Type B pancreatic cell (in vitro differentiated cells): ENCODE measurements at places on chromosomes 13 and 19. TPM values are rescaled to one million over a fixed set of nuclear protein-coding genes. Genes with fewer than 3 reads are reported as not detected.

The C13orf42 gene
- total RNA-seq, result not detected in 2 replicates

The KLK12 gene
- 0.83 and 1.6 TPM in 2 replicates for total RNA-seq

The SNRNP70 gene
- 205 and 296 TPM in 2 replicates for total RNA-seq

- peaks cover 10% of the 10 kb centered on the region for H3K4me1 ChIP-seq
- DNase-seq, result no peak
- no peak overlapping the region for H3K27ac ChIP-seq
- H3K36me3 ChIP-seq, result no peaks in the 10 kb centered on the region
- H3K27me3 ChIP-seq, result peaks cover 9% of the 10 kb centered on the region
- H3K4me3 ChIP-seq, result no peak overlapping the region
These were observed 174.8 kb upstream of the SERP2 start for GRCh38 chr13:44198826-44199225.

DNA sequence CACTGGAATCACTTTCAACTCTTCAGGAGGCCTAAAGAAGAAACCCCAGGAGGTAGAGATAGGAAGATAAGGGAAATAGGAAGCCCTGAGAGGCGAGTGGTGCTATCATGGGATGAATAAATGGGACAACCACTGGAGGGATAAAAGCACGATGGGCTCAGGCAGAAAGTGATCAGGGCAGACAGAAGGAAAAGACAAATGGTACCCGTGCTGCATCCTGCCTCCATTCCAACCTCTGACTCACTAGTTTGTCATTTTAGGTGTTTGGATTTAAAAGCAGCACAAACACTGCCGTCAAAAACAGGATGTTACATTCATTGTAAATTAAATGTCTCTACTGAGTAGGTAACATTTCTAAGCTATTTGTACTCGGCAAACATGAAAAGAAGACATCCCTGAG, 314.3 kb upstream of the HTR2A start:
- H3K4me3 ChIP-seq, result no peak overlapping the region
- H3K36me3 ChIP-seq, result no peaks in the 10 kb centered on the region
- H3K27me3 ChIP-seq, result peaks cover 3% of the 10 kb centered on the region
- DNase-seq, result no peak
- H3K27ac ChIP-seq, result peak overlapping the region; percentile 14

DNA sequence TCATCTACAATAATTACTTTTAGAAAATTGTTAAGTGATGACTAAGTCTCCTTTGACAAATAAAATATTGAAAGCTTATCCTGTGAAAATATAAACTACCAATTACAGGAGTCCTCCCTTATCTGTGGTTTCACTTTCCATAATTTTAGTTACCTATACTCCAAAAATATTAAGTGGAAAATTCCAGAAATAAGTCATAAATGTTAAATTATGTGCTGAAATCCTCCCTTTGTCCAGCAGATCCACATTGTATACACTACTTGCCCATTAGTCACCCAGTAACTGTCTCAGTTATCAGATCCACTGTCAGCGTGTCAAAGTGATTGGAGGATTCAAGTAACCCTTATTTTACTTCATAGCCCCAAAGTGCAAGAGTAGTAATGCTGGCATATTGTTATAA, 98.1 kb downstream of the SERP2 start:
- H3K4me1 ChIP-seq, result peaks cover 43% of the 10 kb centered on the region
- no peak overlapping the region for H3K27ac ChIP-seq
- DNase-seq, result no peak
- H3K27me3 ChIP-seq, result no peaks in the 10 kb centered on the region
- H3K36me3 ChIP-seq, result no peaks in the 10 kb centered on the region

The PTH2 gene
- not detected in 2 replicates for total RNA-seq

The GPR12 gene
- total RNA-seq, result 0.12 and 0.14 TPM in 2 replicates

- no peak overlapping the region for H3K4me3 ChIP-seq
- H3K27ac ChIP-seq, result no peak overlapping the region
- H3K27me3 ChIP-seq, result no peaks in the 10 kb centered on the region
- no peaks in the 10 kb centered on the region for H3K4me1 ChIP-seq
- no peak for DNase-seq
These were observed 1.5 kb upstream of the GZMM start for GRCh38 chr19:542173-542866.

GRCh38 chr13:106587787-106588186, 19.9 kb upstream of the ARGLU1 start:
- no peak for DNase-seq
- no peaks in the 10 kb centered on the region for H3K36me3 ChIP-seq
- peak overlapping the region; percentile 23 for H3K27ac ChIP-seq
- no peak overlapping the region for H3K4me3 ChIP-seq

DNA sequence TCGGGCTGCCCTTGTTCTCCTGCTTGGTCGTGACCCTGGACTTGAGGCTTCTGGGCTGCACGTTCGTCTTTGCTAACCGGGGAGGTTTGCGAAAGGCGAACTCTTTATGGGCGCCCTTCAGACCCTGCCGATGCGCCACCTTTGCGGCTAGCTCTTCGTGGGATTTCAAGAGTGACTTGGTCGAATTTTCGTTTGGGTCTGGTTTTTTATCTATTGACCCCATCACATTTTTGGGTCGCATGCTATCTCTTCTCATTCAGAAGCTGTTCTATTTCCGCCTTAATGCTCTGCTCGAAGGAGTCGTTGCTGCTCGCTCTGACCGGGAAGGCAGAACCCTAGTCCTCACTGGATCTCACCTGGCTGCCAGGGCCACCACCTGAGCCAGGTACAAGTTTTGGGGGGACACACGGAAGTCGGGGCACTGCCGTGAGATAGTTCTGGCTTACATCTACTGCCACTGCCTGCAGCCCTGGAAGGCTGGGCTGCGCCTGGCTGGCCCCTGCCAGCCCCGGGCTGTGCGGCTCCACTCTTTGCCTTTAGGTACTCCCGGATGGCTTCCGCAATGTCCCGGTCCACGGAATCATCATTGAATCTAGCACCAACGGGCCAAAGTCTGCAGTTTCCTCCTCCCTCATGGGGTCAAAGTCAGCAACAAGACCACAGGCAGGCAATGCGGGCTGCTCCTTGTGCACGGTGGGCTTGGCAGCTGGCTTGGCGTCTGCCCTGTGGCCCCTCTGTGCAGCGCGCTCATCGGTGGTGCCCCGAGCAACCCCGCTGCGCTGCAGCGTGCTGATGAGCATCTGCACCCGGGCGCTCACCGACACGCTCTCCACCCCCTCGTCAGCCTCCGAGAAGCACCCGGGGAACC, 16.2 kb downstream of the RB1 start:
- no peak for DNase-seq
- no peak overlapping the region for H3K27ac ChIP-seq
- H3K4me3 ChIP-seq, result no peak overlapping the region
- no peaks in the 10 kb centered on the region for H3K4me1 ChIP-seq

GRCh38 chr13:44487989-44488388, 88.1 kb downstream of the TSC22D1 start:
- H3K4me1 ChIP-seq, result peaks cover 6% of the 10 kb centered on the region
- H3K27ac ChIP-seq, result no peak overlapping the region
- no peak for DNase-seq
- no peak overlapping the region for H3K4me3 ChIP-seq

DNA sequence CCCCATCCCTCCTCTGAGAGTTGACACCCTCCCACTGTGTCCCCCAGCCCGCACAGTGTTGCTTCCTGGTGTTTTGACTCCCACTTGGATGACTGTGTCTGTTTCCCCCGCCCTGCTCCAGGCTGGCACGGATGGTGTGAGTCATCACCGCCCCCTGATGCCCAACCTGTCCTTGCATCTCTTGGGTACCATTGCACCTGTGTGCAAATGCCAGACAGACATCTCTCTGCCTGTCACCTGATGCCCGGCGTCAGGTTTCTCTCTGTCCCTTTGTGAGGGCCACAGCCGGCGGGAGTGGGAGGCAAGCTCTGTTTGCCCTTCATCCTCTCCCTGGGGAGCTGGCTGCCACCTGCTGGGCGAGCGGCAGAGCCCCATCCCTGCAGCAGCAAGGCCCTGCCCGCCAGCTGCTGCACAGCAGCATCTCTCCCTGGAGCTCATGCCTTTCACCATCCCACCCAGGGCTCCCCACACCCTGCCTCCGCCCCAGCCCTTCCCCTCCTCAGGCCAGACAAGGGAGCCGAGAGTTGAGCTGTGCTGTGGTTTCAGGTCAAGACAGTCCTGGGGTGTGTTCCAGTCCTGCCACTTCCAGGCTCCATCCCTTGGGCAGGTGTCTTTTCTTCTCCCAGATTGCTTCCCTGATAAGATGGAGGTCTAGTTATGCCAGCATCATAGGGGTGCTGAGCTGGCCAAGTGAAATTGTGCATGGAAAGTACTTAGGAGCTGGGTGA, 29.7 kb downstream of the NKPD1 start:
- no peak overlapping the region for H3K27ac ChIP-seq
- DNase-seq, result no peak
- H3K4me1 ChIP-seq, result peaks cover 15% of the 10 kb centered on the region
- H3K4me3 ChIP-seq, result no peak overlapping the region
- no peaks in the 10 kb centered on the region for H3K36me3 ChIP-seq

The CBY2 gene
- not detected in 2 replicates for total RNA-seq

GRCh38 chr19:13723206-13723605, 41.1 kb upstream of the MRI1 start:
- DNase-seq, result no peak
- H3K27me3 ChIP-seq, result peaks cover 8% of the 10 kb centered on the region
- peaks cover 3% of the 10 kb centered on the region for H3K4me1 ChIP-seq
- H3K4me3 ChIP-seq, result no peak overlapping the region
- H3K36me3 ChIP-seq, result no peaks in the 10 kb centered on the region

- peak overlapping the region; percentile 77 for H3K27ac ChIP-seq
- H3K27me3 ChIP-seq, result no peaks in the 10 kb centered on the region
- H3K4me3 ChIP-seq, result peak overlapping the region; percentile 55
These were observed 29.2 kb downstream of the ZNF701 start for GRCh38 chr19:52599241-52599640.

DNA sequence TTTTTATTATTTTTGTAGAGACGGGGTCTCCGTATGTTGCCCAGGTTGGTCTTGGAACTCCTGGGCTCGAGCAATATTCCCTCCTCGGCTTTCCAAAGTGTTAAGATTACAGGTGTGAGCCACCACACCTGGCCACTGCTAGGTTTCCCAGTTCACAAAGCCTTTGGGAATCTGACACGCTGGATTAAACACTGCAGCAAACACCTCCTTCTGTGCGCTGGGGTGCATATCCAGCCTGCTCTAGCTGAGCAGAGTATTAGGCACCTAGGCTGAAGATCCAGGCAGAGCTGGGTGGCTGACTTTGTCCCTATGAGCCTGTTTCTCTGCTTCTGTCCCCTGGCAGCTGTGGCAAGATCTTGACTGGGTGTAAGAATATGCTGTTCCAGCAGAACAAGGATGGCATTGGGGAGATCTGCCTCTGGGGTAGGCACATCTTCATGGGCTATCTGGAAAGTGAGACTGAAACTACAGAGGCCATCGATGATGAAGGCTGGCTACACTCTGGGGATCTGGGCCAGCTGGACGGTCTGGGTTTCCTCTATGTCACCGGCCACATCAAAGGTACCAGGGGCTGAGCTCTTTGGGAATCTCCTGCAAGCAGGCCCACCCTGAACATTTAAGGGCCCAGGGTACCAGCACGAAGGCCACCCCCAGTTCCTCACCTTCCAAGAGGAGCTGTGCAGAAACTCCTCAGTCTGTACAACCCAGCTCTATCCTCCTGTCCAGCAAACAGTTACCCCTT, 49.8 kb downstream of the ACSBG2 start:
- H3K27me3 ChIP-seq, result peaks cover 1% of the 10 kb centered on the region
- no peak overlapping the region for H3K27ac ChIP-seq

The CCDC8 gene
- total RNA-seq, result 22.1 and 29.3 TPM in 2 replicates

The CABP5 gene
- not detected in 2 replicates for total RNA-seq

- no peak overlapping the region for H3K4me3 ChIP-seq
- no peaks in the 10 kb centered on the region for H3K4me1 ChIP-seq
- H3K36me3 ChIP-seq, result no peaks in the 10 kb centered on the region
- H3K27ac ChIP-seq, result no peak overlapping the region
- DNase-seq, result no peak
These were observed 894.2 kb upstream of the ATXN8OS start for GRCh38 chr13:69213396-69213795.

The VMAC gene
- total RNA-seq, result 7.1 and 7.4 TPM in 2 replicates

- no peak for DNase-seq
- H3K4me3 ChIP-seq, result no peak overlapping the region
- H3K36me3 ChIP-seq, result no peaks in the 10 kb centered on the region
- no peaks in the 10 kb centered on the region for H3K4me1 ChIP-seq
- peaks cover 4% of the 10 kb centered on the region for H3K27me3 ChIP-seq
These were observed 166.2 kb downstream of the ZIC5 start for GRCh38 chr13:99805361-99805760.

DNA sequence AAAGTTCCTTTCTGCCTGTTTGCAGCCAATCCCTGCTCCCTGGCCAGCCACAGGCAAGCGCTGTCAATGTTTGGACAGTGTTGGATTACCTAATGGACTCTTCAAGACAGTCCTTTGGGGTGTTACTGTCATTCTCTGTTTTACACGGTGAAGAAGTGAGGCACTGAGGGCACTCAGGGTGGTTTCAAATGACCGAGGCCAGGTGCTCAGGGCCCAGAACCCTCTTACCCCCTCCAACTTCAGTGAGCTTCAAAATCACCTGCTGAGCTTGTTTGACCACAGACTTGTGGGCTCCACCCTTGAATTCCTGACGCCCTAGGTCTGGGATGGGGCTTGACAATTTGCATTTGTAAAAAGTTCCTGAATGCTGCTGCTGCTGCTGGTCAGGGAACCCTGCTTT, 97.9 kb downstream of the GGACT start:
- peak overlapping the region; percentile 56 for H3K4me3 ChIP-seq
- peaks cover 20% of the 10 kb centered on the region for H3K4me1 ChIP-seq
- H3K27ac ChIP-seq, result peak overlapping the region; percentile 78
